ENCODE measurements at places on chromosomes 3 and 15.

DNA sequence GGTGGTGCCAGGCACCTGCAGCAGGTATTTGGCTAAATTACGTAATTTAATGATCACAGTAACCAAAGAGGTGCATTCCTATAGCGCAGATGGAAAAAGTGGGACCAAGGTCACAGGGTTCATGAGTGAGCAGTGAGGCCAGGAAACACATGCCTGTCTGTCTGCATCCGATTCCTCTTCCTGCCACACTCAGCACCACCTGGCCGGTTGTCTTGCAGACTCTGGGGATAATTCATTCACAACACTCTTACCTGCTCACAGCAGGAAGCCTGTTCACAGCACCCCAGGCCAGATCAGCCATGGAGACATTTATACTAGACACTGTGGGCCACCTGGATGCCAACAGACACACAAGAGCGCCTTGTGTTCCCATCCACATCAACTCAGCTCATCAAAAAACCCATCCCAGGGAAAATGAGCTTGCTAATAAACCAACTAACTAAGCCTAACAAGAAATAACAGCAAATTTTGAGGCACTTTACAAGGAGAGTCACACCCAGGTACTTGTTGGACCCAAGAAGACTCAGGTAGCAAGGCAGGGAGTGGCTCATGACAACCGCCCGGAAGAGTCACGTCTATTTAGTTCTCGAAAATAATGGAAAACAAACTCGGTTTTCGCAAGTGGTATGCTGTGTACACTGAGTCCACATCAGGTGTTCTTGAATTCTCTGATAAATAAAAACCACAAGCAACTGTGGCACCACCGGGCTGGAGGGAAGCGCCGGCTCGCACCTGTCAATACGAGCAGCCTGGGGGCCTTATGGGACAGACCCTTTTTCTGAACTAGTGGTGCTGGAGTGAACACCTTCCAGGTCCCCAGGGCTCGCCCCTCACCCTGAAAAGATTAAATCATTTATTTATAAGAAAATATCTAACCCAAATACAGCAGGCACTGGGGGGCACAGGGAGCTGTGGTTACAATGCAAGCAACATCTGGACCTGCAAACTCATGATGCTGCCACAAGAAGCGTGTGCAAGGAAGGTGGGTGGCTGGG, 40.5 kb downstream of the FAM174B start:
- DNase-seq: no peak

- DNase-seq: peak; percentile 78
Measured at GRCh38 chr15:40405501-40406381, at the start of gene IVD. Gene IVD, plus strand, starts transcription at chr15:40405795. Its CDS starts 33 bp downstream, at chr15:40405828.

DNA sequence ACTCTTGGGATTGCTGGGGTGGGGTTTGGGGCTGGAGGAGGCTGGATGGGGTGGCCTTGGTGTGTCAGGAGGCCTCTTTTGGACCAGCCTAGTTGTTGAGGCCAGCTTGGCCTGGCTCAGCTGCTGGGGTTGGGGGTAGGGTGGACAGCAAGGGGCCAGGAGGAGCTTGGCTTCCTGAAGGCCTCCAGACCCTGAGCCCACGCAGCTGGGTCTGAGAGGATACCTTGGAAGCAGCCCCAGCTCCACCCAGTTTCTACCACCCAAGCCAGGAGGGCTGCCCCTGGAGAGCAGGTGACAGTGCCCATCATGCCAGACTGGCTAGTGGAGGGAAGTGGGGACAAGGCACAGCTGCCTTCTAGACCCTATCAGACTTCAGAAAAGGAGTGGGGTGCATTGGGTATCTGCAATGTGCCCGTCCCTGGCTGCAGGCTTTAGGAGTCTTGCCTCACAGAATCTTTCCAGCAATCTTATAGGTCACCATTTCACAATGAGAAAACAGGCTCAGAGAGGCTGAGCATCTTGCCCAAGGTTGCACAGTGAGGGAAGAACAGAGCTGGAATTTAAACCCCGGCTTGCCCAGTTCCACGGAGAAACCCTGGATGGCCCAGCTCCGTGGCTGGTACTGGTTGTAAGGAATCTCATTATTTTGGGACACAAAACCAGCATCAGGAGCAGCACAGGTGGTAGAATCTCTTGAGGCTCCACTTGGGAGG, 83.0 kb downstream of the LINGO1 start:
- no peak for DNase-seq

DNA sequence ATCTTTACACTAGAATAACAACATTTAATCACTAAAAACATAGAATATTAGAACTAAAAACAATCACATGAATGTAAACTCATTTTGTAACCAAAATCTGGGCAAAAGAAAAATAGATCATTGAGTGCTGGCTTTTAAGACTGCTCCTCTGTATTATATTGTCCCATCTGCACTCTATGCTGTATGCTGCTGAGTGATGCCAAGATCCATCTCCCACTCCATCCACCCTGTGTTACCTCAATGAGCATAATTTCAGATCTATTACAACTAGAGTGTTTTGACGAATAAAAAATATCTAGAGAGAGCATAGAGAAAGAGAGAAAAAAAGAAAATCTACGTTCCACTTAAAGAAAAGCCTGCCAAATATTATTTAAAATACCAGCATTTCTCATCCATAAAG, 1060.4 kb downstream of the ZPLD1 start:
- DNase-seq: no peak

DNA sequence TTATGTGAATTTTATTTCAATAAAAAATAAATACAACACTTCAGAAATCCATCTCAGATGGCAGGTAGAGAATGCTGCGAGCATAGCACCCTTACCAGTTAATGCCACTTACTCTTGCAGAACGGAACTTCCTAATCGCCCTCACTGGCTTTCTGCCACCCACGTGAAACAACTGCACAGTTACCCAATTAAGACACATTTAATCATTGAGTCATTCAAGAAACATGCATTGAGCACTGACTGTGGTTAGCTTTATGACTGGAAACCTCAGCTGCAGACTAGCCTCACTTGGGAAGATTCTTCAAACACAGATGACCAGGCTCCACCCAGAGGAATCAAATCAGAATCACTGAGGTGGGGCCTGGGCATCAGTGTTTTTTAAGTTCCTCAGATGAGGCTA, 5.6 kb upstream of the MFGE8 start:
- DNase-seq: no peak

All from stimulated activated CD8-positive, alpha-beta memory T cell treated with anti-CD3 and anti-CD28 coated beads, Interleukin-15, amount 100 ng/mL, for 1 hour (primary cell).